Natural killer cell (primary cell): ENCODE measurements at places on chromosomes 4 and X. TPM values are rescaled to one million over a fixed set of nuclear protein-coding genes. Genes with fewer than 3 reads are reported as not detected.

The DDX60 gene
- 31.5 TPM for total RNA-seq

The ZDHHC15 gene
- not detected for total RNA-seq

The CT45A1 gene
- total RNA-seq = not detected

The RIBC1 gene
- total RNA-seq = 0.85 TPM

The CABS1 gene
- total RNA-seq = not detected

The FOXO4 gene
- total RNA-seq = 51.2 TPM

The SH2D1A gene
- 73.6 TPM for total RNA-seq

The CSAG2 gene
- total RNA-seq = not detected

The GPC3 gene
- total RNA-seq = not detected

The RHOXF2B gene
- total RNA-seq = not detected

The CTBP1 gene
- 384 TPM for total RNA-seq

The SCOC gene
- 8.6 TPM for total RNA-seq

The XAGE1B gene
- total RNA-seq = not detected

The ARMCX6 gene
- total RNA-seq = 44.3 TPM

The ODAPH gene
- not detected for total RNA-seq

The IGFBP7 gene
- 88.8 TPM for total RNA-seq

The LINC00632 gene
- total RNA-seq = 0.16 TPM

The DMP1 gene
- total RNA-seq = not detected

The CT47B1 gene
- total RNA-seq = not detected

The HTRA3 gene
- total RNA-seq = not detected

The USP51 gene
- total RNA-seq = 0.50 TPM

The PFKFB1 gene
- 0.39 TPM for total RNA-seq

The CRLF2 gene
- total RNA-seq = 1.3 TPM

The USP27X gene
- 1.7 TPM for total RNA-seq

The TRIM2 gene
- not detected for total RNA-seq

The FGF5 gene
- 0.09 TPM for total RNA-seq

The RBM46 gene
- not detected for total RNA-seq

The APLN gene
- not detected for total RNA-seq

The ANKRD17 gene
- total RNA-seq = 63.0 TPM

The SCML2 gene
- 0.50 TPM for total RNA-seq

The CDK16 gene
- total RNA-seq = 126 TPM

The NXF2B gene
- total RNA-seq = not detected

The RS1 gene
- not detected for total RNA-seq

The RASL11B gene
- not detected for total RNA-seq

The TBL1X gene
- total RNA-seq = 32.7 TPM

The DRP2 gene
- total RNA-seq = not detected

The FOXR2 gene
- not detected for total RNA-seq

The CENPVL1 gene
- not detected for total RNA-seq
